ENCODE measurements at places on chromosomes 2 and 18. TPM values are rescaled to one million over a fixed set of nuclear protein-coding genes. Genes with fewer than 3 reads are reported as not detected.

Gene CHAC2
- total RNA-seq = 0.57 TPM

Gene SERPINB11
- not detected for total RNA-seq

Gene NTSR2
- not detected for total RNA-seq

Gene PID1
- total RNA-seq = 13.0 TPM

Gene WDR75
- total RNA-seq = 55.7 TPM

Gene UGT1A10
- 0.41 TPM for total RNA-seq

Gene TLX2
- not detected for total RNA-seq

Gene IGFBP5
- 334 TPM for total RNA-seq

Data from fibroblast of the aortic adventitia (primary cell).